ACHN (cell line): ENCODE measurements at places on chromosomes 1 and 21.
A peak's percentile ranks its signal among the peaks of the same experiment; 100 is the strongest.

- DNase-seq: no peak
Observed at GRCh38 chr1:17904290-17904689, 149.2 kb downstream of the ACTL8 start.

- DNase-seq: peak; percentile 65
Observed at GRCh38 chr1:67532452-67533216, 102.4 kb upstream of the SERBP1 start.

GRCh38 chr21:34807146-34807880 lies 138.5 kb downstream of the CLIC6 start:
- peak; percentile 96 for DNase-seq

DNA sequence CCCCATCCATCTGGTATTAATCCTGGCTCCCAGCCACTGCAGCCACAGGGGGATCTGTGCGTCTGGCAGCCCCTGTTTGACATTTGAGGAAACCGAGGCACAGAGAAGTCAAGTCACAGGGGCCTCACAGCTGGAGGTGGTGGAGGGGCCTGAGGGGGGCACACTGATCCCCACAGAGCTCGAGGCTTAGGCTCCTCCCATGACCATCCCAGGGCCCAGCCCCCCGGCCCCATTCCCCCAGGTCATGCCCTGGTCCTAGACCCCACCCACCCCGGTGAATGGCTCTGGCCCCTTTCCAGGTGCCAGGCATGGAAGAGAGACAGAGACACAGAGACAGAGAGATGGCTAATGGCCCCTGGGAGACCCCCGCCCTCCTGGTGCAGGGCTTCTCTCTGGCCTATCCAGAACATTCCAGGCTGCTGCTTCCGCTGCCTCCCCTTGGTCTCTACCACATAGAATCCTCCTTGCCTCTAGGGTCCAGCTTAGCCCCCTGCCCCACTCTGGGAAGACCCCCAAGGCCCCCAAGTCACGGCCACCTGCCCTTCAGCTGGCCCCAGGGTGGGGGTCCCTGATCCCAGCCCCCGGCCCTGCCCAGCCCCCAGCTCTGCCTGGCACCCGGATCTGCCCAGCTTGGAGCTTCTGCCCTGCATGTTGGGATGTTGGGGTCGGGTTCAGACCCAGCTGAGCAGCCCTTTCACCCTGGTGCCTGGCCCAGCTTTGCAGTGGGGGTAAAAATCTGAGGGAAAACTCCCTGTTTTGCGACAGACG lies 29.2 kb upstream of the LRRC3 start:
- no peak for DNase-seq

GRCh38 chr1:171055966-171056643 lies 34.6 kb upstream of the FMO3 start:
- no peak for DNase-seq

GRCh38 chr1:44819608-44820327 lies 11.4 kb downstream of the BTBD19 start:
- peak; percentile 95 for DNase-seq

DNA sequence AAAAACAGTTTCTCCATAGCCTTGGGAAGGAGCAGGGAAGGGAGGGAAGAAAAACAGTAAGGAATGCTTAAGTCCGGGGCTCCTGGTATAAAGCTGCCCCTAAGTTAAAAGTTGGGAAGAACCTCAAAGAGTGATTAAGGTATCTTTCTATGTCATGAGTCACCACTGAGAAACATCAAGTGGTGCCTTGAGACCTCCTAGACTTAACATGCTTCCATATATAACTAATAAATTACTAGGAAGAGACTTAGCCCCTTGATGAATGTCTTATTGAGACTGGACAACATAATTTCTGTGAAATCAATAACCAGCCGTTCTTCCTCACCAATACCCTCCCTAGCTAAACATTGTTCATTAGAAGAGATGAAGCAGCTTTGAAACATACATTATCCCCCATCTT lies 121.8 kb upstream of the SLC44A3 start:
- DNase-seq: no peak

DNA sequence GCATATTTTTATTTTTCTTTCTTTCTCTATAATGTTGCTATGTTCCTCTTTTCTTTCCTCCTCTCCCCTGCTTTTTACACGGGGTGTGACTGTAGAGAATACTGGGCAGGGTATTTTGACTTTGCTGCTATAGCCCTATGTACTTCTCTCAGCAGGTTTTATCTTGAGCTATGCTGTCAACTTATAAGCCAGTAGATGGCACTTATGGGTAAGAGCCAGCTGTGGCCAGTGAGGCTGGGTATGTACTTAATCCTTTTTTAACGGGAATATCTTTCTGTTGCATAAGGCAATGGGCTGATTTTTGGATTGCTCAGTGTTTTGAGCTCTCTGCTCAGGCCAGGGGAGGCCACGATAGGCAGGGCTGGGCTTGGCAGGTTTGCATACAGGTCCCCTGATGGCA lies 99.0 kb downstream of the KCNK2 start:
- DNase-seq: no peak

DNA sequence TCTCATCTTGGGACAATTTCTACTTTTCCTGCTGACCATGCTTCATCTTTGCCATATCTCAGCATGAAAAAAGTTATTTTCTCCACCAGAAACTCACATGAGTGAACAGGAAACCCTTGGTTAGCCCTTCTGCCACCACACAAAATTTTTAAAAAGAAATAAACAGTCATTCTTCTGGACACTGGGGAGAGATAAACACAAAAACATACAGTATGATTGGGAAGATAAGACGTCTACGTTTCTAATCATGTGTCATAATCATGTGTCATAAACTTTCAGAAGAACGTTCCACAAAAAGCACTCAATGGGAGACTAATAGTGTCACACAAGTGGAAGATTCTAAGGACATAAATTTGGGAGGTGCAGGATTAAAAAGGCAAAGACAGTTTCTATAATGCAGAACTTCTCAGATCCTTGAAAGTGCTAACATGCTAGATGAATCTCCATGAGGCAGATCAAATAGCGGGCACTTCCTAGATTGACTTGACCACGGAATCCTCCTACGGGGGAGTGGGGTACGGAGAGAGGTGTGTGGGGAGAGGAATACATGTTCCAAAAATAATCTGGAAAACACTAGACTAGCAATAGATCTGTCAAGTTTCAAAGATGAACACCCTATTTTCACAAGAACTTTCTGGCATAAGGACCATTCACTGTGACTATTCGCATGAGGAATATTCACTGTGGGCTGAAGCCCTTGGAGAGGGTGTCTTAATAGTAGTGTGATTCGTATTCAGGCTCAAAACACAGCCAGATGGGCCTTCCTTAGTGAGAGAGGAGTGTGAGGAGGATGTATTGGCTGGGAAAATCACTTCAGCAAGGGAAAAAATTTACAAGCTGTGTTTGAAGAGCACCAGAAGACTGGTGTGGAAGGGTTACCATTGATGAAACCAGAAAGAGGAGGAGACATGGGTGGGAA lies 206.7 kb downstream of the SETD4 start:
- no peak for DNase-seq

DNA sequence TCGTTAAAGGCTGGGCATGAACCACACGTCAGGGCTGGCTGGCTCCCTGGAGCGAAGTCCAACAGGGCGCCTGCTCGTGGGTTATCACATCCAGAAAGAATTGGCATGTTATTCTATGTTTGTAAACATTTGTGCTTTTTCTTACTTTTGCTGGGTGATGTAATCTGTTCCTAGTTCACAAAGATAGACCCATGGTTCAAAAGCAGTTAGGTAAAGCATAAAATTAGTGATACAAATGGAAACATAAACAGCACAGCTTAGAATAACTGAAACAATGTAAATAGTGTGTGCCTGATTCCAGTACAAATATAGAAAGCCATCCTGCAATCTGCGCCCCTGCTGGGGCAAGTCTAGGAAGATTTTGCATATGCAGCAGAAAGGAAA lies 184.0 kb upstream of the C1orf174 start:
- DNase-seq: no peak

GRCh38 chr1:190906206-190906725 lies 428.6 kb upstream of the BRINP3 start:
- DNase-seq: no peak

DNA sequence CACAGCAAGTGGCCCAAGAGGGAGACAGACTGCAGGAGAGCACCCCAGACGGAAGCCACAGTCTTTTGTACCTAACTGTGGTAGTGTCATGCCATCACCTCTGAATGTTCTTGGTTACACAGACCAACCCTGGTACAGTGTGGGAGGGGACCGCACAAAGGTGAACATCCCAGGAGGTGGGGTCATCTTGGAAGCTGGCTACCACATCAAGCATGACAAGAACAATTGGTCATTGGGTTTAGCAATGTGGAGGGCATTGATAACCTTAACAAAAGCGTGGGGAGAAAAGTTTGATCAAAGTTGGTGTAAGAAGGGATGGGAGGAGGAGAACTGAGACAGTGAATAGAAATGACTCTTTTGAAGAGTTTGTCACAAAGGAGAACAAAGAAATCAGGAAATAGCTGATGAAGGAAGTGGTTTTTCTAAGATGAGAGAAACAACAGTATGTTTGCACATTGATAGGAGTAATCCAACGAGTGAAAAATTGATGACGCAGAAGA lies 87.1 kb upstream of the CACNA1E start:
- DNase-seq: no peak

- DNase-seq: no peak
Observed at GRCh38 chr1:8706995-8707396, 110.4 kb downstream of the RERE start.

- no peak for DNase-seq
Observed at GRCh38 chr1:212930986-212931678, 19.2 kb upstream of the VASH2 start.

- no peak for DNase-seq
Observed at GRCh38 chr1:56120021-56120420, 459.3 kb downstream of the PLPP3 start.

DNA sequence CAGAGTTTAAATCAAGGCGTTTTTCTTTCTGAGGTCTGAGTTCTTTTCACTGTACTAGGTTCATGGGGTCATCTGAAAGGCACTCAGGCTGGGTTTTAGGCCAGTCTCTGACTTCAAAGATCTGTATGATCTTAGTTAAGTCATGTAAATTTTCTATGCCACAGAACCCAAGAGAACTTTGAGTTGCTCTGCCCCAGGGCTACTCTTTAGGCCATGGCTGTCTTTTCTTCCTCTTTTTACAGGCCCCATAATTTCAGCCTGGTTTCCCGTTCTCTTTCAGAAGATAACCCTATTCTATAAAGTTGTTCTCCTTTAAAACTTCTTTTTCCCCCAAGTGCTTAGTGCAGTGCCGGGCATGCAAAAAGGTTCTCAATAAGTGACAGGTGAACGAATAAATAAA lies 26.1 kb downstream of the METTL13 start:
- no peak for DNase-seq

GRCh38 chr1:49364676-49365075 lies 588.0 kb upstream of the BEND5 start:
- no peak for DNase-seq

DNA sequence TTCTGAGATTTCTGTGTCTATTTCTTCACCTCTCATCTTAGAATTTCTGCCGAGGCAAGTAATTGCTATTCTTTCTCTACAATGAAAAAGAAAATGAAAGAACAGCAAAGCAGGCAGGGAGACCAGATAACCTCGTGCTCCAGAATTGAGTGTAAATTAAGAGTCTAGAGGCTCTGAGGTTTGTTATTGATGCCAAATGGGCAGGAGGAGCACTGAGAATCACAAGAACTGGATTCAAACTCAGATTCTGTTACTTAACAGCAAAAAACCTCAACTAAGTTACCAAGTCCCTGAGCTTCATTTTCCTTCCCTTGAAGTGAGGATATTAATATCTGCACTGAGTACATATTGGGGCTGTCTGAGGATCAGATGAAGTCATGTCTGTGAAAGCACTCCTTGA lies 5.5 kb upstream of the DDR2 start:
- no peak for DNase-seq

GRCh38 chr1:224817382-224817781 lies 112.1 kb upstream of the DNAH14 start:
- no peak for DNase-seq

GRCh38 chr1:240705579-240705978 lies 93.6 kb upstream of the GREM2 start:
- no peak for DNase-seq

- no peak for DNase-seq
Observed at GRCh38 chr1:101175466-101175865, 61.4 kb upstream of the S1PR1 start.

DNA sequence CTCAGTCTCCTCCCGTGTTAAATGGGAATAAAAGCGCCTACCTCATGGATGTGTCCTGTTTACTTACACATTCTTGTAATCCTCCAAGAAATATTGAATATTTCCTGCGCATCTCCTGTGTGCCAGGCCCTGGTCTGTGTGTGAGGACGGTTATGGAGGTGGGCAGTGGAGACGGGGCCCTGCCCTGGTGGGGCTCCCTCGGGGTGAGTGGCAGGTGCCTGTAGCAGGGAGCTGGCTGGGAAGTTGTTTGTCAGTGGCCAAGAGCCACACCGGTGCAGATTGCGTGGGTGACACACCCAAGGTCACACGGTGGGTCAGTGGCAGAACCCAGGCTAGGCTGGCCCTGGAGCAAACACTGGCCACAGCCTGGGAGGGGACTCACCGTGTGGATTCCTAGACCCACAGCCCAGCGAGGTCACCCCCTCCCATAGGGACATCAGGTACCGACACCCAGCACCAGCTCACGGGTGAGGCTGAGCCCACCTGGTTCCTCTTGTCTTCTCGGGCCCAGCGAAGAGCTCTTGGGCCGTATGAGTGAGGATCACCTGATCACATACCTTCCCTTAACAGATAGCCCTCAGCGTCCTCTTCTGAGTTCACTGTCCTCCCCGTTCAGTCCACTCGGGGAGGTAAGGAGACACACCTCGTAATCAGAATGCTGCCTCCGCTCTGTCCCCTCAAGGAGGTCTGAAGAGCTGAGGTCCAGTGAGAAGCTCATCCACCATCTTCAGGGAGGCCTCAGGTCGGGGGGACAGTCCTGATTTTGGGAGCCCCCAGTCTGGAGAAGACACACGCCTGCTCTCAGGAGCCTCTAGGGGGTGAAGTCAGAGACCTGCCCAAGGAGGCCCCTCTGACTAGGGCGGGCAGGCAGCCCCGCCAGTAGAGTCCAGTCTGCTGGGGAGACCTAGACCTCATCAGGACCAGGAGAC lies 349.6 kb downstream of the MATN1 start:
- no peak for DNase-seq

DNA sequence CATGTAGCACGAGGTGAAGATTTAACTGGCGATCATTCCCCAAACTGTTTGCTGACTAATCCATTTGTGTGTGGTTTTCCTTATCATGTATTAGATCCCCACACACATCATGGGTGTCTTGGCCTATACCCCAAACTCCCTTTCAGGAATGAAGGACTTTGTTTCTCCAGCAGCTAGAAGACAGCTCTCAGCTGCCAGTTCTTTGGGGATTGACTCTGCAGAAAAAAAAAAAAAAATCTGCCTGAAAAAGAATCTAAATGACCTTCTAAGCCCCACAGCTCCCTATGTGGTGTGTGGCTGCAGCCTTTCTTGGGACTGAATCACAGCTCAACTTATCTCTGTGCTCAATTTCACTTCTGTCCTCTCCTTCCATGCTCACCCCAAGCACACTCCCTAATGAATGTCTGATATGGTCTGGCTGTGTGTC lies 256.3 kb upstream of the DUSP10 start:
- DNase-seq: no peak
